ENCODE measurements at places on chromosomes 13 and 19. TPM values are rescaled to one million over a fixed set of nuclear protein-coding genes. Genes with fewer than 3 reads are reported as not detected.

PSG5 gene
- not detected for total RNA-seq

GPR4 gene
- total RNA-seq = 2.2 TPM

PLEKHF1 gene
- 2.1 TPM for total RNA-seq

CEACAM21 gene
- total RNA-seq = not detected

PEG3 gene
- total RNA-seq = 4.2 TPM

TSKS gene
- not detected for total RNA-seq

EEF1AKMT1 gene
- 3.7 TPM for total RNA-seq

TMEM86B gene
- total RNA-seq = 1.2 TPM

NXNL1 gene
- not detected for total RNA-seq

KIR2DL4 gene
- not detected for total RNA-seq

DACT3 gene
- total RNA-seq = 0.37 TPM

OVOL3 gene
- total RNA-seq = not detected

ACTMAP gene
- 3.2 TPM for total RNA-seq

ZNF497 gene
- 2.0 TPM for total RNA-seq

PSG2 gene
- not detected for total RNA-seq

C19orf85 gene
- total RNA-seq = not detected

RFXAP gene
- 2.4 TPM for total RNA-seq

ZNF667 gene
- 2.0 TPM for total RNA-seq

TYROBP gene
- 73.8 TPM for total RNA-seq

EML2 gene
- 23.9 TPM for total RNA-seq

ZNF610 gene
- total RNA-seq = 0.90 TPM

PEAK3 gene
- 0.81 TPM for total RNA-seq

PMIS2 gene
- not detected for total RNA-seq

GFY gene
- not detected for total RNA-seq

PEX11G gene
- 2.3 TPM for total RNA-seq

ZNF606 gene
- 6.4 TPM for total RNA-seq

ZIC5 gene
- not detected for total RNA-seq

MUC16 gene
- under 0.01 TPM for total RNA-seq

ZNF560 gene
- not detected for total RNA-seq

TPTE2 gene
- not detected for total RNA-seq

PCDH8 gene
- total RNA-seq = not detected

ALDH16A1 gene
- 16.1 TPM for total RNA-seq

ABCA7 gene
- total RNA-seq = 17.0 TPM

CRB3 gene
- total RNA-seq = 29.2 TPM

FGF14 gene
- total RNA-seq = 0.42 TPM

All from pancreas (tissue), 10 donors.